ENCODE measurements at places on chromosomes 16 and 17.

DNA sequence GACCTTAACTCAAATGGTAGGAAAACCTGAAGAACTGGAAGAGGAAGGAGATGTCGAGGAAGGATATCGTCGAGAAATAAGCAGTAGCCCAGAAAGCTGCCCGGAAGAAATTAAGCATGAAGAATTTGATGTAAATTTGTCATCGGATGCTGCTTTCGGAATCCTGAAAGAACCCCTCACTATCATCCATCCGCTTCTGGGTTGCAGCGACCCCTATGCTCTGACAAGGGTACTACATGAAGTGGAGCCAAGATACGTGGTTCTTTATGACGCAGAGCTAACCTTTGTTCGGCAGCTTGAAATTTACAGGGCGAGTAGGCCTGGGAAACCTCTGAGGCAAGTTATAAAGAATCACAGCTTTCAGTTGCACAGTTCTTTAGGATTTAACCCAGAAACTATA, 15.5 kb downstream of the ERCC4 start:
- no peak for DNase-seq

- DNase-seq: no peak
Measured at GRCh38 chr16:16120382-16121184, 102.7 kb downstream of the ABCC6 start.

DNA sequence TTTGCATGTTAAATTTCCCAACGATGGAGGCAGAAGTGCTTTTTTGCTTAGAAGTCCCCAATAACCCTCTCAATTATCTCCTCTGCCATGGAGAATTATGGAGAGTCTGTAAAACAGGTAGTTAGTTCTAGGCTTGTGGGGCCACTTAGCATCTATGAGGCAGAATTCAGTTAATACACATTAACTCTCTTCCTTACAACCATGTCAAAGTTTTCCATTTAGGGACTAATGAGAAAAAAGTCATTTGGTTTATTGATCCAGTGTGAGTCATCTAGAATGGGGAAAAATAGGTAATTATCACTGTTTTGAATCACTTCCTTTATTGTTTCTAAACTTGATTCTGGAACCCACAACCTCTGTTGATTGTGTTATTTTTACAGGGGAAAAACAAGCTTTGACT, 229.1 kb upstream of the COX10 start:
- DNase-seq: no peak

DNA sequence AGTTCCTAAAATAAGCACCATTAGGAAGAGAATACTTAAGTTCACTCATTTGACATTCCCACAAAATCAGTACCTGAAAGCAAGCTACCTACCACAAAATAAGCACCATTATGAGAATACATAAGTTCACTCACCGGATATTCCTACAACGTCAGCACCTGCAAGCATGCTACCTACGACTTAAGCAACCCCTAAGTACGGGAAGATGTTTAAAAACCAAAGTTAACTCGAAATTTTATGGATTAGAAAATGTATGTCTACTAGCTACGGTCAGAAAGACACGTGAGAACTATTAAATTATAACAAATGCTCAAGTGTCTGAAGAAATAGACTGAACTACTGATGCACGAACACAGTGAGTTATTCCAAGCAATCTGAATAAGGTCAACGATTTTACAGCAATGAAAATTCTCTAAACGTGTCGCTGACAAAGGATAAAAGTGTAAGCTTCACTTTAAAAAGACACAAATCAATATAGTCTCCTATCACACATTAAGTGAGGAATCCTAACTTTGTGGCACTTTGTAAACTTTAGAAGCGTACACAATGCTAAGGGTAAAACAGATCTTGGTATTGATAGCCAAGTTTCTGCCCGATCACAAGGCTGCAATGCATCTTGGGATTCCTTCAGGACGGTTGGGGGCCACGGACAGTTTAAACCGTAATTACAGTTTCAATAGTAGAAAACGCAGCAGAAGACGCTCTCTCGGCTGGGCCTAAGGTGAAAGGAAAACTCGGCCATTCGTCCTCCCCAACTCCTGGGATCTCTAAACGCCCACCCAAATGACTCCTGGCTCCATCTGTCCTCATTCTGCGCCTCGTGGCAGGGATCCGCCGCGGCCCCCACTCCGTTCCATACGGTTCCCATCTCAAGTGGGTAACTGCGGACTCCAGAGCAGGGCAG, 1.3 kb downstream of the GSPT1 start:
- peak; percentile 49 for DNase-seq

DNA sequence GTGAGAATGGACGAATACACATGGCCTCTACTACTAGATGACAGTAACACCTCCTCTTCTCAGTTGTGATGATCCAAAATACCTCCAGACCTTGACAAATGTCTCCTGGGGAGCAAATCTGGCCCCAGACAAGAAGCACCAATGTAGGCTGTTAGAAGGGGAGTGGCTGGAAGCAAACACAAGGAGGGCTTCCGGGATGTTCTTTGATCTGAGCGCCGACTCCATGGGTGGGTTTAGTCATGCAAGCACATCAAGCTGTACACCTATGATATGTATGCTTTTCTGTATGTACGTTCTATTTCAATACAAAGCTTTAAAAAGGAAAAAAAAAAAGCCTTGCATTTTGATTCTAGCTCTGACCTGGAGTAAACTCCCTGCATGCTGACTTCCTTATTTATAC, 61.4 kb downstream of the ARHGAP17 start:
- DNase-seq: no peak

DNA sequence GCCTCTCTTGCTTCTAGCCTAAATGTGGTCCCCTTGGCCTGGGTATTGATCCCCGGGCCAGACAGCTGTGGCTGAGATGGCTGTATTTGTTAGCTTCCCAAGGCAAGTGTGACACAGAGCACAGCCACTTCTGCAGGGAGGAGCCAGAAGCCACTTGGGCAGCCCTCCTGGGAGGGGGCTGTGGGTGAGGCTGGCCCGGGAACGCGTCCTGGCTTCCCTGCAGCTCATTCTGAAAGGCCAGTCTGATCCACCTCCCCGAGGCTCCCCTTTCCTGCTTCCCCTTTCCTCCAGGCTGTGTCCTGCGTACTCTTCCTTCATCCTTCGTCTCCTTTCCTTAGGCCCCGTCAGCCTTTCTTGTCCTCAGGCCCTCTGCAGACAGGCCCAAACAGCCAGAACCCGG, 8.0 kb downstream of the SERPINF2 start:
- DNase-seq: no peak

GRCh38 chr17:33927732-33928133, 327.4 kb upstream of the CCL2 start:
- no peak for DNase-seq

GRCh38 chr17:41937970-41938954, 7.8 kb downstream of the ODAD4 start:
- no peak for DNase-seq

- no peak for DNase-seq
Measured at GRCh38 chr16:8863594-8864424, 5.0 kb downstream of the CARHSP1 start.

Measured in NK-92 treated with Interleukin-12 subunit alpha and Interleukin-12 subunit beta, amount 100 ng/mL, for 24 hours (cell line).